ENCODE measurements at places on chromosomes 1 and 21.

DNA sequence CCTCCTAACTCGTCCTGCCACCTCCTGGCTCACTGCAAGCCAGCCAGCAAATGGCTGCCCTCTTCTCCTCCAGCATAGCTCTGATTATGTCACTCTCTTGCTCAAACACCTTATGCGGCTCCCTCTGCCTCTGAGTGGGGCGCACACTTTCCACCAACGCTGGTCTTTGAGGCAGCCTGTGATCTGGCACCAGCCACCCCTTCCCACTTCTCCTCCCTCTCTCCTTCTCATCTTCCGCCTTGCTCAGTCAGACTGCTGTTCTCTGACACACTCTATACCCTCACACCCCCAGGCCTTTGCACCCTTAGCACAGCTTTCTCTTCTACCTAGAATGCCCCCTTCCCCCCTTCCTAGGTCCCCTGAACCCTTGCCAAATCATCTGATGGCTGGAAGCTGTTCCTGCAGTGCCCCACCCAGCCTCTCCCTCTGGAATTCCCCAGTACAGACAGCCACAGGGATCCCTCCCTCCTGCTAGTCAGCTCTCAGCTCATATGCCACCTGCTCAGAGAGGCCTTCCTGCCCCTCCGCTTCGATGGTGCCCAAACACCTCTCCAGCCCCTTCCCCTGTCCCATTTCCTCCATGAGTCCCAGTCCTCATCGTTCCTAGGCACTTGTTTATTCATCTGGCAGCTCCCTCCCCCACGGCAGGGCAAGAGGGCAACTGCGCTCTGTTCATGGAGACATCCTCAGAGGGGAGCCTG is 21.7 kb upstream of the PEF1 start:
- no peak for DNase-seq

- no peak for DNase-seq
Observed at GRCh38 chr1:192866241-192866868, 57.5 kb downstream of the RGS2 start.

GRCh38 chr1:42936309-42937078 is 22.2 kb downstream of the SLC2A1 start:
- no peak for DNase-seq

DNA sequence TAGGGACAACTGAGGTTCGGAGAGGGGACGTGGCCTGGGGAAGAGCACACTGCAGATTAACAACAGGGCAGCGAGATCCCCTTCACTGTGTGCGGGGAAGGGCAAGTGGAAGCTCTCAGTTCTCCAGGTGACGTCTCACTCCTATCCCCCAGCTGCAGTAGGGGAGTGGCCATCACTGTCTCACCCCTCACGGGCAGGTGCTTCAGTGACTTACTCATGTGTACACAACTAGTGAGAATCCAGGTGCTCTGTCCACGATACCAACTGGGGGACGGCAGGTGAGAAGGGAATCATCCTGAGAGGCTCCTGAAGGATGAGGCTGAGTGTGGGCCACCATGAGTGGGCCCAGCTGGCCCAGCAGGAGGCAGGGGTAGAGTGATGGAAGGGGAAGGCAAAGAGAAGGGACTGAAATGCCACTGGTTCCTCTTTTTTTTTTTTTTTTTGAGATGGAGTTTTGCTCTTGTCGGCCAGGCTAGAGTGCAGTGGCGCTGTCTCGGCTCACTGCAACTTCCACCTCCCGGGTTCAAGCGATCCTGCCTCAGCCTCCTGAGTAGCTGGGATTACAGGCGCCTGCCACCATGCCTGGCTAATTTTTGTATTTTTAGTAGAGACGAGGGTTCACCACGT is 25.9 kb downstream of the RHBG start:
- DNase-seq = no peak

DNA sequence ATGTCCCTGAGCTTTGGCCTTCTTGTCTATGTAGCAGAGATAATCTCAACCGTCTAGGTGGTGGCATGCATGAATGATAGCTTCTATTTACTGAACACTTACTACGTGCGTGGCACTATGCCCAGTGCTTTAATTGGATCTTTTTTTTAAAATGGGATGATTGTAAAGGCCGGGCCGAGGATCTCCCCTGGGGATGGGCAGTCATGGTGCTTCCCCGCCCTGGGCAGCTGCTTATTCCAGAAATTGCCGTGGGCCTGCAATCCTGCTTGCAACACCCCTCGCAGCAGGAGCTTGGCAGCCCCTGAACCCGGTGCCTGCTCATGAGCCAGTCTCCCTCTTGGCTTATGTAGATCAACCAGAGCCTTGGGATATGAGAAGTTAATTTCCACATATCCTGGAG is 360.7 kb downstream of the CAMTA1 start:
- no peak for DNase-seq

- DNase-seq = no peak
Observed at GRCh38 chr1:197144570-197145325, 1.7 kb downstream of the ASPM start.

Data from substantia nigra (tissue), 51 donors.